ENCODE measurements at places on chromosomes 7 and 10.

- no peak for DNase-seq
These were observed 45.1 kb downstream of the CHN2 start for GRCh38 chr7:29239638-29240037.

DNA sequence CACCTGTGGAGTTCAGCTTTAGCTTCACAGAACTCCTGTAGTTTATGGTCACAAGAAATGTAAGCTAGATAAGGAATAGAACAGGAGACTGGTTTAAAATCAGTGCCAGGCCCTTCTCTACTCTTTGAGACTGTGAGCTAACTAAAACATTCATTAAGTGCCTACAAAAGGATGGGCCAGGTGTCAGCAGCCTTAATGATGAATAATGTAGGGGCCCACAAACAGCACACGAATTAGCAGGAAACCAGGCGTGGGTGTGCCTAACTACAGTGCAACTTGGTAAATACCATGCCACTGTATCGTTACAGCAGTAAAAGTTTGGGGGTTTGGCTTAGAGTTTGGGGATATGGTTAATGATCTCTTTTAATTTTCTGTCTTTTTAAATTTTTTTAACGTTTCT, 6.1 kb upstream of the ABLIM1 start:
- no peak for DNase-seq

DNA sequence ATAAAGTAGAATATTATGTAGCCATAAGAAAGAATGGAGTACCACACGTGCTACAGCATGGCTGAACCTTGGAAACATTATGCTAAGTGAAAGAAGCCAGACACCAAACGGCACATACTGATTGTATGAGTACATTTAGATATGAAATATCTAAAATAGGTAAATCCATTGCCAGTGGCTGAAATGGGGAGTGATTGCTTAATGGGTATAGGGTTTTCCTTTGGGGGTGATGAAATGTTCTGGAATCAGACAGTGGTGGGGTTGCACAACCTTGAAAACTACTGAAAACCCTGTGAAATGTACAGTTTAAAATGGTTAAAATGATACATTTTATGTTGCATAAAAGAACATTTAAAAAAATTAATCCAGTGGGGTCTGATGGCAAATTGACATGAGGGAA, 667.9 kb downstream of the AUTS2 start:
- no peak for DNase-seq

DNA sequence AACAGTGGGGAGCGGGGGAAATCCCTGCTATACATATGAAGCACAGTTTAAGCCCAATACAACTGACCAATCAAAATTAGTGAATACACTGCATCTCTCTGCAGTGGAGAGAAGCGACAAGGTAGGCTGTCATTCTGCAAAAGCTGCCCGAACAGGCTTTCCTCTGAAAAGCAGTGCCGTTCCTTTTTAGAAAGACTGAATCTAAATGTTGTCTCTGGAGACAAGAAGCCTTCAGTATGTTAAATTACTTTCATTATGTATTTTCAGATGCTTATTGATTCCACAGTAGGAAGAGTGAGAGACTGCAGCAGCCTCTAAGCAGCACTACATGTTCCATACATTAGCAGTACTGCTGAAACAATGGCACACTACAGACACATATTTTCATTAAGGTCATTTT, at the start of gene GPR22:
Gene GPR22, plus strand, starts transcription at position 129 of the 400 bp plus-strand sequence. CDS start 4,004 bp downstream, outside the sequence.
- no peak for DNase-seq

GRCh38 chr10:59618666-59619065, 91.0 kb downstream of the SLC16A9 start:
- no peak for DNase-seq

- DNase-seq, result no peak
These were observed 728.3 kb downstream of the SORCS1 start for GRCh38 chr10:106436123-106436715.

- peak; percentile 94 for DNase-seq
These were observed 90.1 kb downstream of the NPSR1 start for GRCh38 chr7:34747867-34748727.

GRCh38 chr10:33321516-33321915, 13.0 kb downstream of the NRP1 start:
- no peak for DNase-seq

DNA sequence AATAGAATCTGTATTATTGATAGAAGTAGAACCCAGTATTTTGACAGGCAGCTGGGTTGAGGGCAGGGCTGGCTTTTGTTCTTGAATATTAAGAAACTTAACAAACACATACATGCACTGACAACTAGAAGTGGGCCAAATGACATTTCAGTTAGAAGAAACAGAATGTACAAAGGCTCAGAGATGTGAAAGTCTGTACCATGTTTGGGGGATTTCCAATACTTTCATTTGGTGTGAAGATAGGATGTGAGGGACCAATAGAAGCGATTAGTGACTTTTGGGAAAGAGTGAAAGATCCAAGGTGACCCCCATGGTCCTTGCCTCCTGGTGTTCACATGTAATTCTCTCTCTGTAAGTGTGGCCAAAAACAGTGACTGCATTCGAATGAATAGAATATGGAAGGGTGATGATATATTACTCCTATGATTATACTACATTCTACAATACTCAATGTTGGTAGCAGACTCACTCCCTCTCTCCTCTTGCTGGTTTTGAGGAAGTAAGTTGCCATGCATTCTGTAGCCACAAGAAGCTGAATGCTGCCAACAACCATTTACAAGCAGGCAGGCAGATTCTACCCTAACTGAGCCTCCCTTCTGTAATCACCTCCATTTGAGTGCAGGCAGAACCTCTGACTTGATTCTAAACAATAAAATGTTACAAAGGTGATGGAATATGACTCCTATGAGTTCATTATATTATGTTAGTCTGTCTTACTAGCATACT, 151.4 kb downstream of the TMEM168 start:
- DNase-seq, result no peak

DNA sequence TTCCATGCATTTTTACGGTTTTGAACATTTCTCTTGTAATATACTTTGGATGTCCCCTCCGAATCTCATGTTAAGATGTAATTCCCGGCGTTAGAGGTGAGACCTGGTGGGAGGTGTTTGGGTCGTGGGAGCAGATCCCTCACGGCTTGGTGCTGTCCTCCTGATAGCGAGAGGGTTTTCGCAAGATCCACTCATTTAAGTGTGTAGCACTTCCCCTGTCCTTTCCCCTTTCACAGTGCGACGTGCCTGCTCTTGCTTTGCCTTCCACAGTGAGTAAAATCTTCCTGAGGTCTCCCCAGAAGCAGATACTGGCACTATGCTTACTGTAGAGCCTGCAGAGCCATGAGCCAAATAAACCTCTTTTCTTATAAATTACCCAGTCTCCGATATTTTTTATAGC, 6.6 kb downstream of the GPR141 start:
- no peak for DNase-seq

- no peak for DNase-seq
These were observed 57.2 kb downstream of the FAM171A1 start for GRCh38 chr10:15313843-15314242.

DNA sequence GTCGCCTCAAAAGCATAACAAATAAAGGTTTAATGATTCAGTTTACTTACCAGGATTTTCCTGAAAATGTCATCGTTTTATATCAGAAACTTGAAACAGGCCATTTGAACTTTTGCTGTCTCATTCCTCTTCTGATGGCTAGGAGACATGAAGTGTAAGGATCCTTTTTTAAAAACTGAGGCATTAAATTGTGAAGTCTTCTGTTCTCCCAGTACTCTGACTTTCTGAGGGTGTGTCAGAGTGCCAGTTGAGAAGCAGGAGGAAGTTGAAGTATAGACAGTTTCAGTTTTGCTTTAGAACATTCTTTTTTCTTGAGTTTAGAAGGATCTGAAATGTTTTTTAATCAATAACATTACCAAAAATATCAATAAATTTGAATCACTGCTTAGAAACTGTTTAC, at the start of gene SAMD9L:
Gene SAMD9L, minus strand, starts transcription at position 242 of the 400 bp plus-strand sequence. CDS start 12,414 bp downstream, outside the sequence.
- DNase-seq, result no peak

GRCh38 chr10:66748217-66748616, 177.6 kb upstream of the LRRTM3 start:
- no peak for DNase-seq

DNA sequence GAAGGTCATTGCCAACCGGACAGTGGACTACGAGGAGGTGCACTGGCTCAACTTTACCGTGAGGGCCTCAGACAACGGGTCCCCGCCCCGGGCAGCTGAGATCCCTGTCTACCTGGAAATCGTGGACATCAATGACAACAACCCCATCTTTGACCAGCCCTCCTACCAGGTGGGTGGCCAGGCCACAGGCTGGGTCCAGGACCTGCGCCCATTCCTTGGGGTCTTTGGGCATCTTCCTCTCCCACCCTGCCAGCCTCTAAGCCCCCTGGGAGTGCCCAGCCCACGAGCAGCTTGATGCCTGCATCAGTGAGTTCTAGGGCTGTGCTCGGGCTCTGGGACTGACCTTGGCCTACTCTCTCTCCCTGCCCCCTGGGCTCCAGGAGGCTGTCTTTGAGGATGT, 25.8 kb upstream of the VSIR start:
- DNase-seq, result no peak

- DNase-seq, result peak; percentile 60
These were observed 400.0 kb downstream of the PHF14 start for GRCh38 chr7:11373546-11374142.

DNA sequence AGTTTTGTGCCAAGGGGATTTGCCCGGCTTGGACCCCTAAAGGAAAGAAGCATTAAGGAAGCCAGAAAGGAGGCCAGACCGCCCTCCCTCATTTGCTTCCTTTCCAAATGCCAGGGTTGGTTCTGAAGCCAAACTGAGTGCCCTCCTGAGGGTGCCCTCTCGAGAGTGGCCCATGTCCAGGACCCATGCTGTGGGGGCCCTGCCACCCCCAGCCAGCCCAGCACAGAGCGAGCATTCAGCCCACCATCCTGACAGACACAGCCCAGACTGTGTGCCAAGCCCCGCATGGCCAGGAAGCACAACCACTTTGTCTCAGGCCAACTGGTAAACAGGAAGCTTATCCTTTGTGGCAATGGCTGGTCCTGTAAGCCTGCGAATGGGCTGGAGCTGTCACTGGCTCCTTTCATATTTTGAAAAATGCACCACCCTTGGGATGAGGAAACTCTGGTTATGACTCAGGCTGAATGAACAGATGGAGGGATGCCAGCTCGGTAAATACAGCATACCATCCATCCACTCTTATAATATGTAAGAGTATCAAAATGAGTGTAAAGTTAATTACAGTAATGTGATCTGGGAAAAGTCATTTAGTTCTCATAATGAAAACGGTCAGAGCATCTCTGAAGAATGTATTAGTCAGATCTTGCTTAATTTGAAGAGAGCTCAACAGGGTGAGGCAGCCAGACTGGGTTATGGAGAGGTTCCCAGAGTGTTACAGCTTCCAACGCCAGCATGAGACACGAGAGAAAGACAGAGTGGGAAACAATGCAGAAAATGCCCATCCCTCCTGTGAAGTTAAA, 65.0 kb downstream of the STK17A start:
- peak; percentile 87 for DNase-seq

- no peak for DNase-seq
These were observed 95.6 kb downstream of the OSBPL3 start for GRCh38 chr7:24884401-24884800.

GRCh38 chr10:121709675-121710073, 111.4 kb upstream of the FGFR2 start:
- no peak for DNase-seq

GRCh38 chr10:52741851-52742250, 30.7 kb downstream of the MBL2 start:
- no peak for DNase-seq

DNA sequence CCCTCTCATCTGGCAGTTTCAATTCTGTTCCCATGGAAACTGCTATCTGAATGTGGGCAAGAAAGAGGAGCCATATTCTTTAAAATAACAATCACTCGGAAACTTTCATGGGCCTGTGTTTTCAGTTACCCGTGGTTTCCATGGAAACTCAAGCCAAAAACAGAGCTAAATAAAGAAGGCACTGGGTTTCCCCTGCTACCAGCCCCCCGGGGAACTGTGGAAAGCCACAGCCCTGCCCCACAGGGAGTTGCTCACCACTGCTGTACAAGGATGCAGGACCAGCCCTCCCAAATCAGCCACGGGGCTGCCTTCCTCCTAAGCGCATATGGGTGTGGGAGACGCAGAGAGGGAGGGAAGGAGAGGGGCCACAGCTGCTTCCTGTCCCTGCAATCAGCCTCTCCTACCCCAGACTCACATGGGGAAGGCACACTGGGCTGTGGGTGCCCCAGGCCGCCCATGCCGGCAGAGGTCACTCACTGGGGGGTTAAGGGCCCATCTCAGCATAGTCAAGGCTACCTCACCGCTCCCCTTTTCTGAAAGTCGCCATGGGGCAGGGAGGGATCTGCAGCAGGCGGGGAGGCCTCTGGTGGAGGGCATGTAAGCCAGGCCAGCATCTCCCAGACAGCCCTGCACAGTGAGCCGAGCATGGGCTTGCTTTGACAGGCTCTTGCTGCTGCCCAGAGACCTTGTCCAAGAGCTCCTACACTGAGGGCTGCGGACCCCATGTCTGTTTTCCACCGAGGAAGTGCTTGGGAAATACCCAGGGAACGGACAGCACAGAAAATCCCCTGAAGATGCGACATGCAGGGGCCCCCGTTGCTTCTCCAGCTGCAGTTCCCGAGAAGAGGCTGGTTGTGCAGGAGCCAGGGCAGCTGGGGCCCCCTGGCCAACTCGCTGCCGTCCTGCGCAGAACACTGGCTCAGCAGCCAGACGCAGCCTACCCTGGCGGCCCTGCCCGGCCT, 157.3 kb upstream of the PPP2R2D start:
- no peak for DNase-seq

- no peak for DNase-seq
These were observed 33.3 kb downstream of the CASP7 start for GRCh38 chr10:113712755-113713639.

DNA sequence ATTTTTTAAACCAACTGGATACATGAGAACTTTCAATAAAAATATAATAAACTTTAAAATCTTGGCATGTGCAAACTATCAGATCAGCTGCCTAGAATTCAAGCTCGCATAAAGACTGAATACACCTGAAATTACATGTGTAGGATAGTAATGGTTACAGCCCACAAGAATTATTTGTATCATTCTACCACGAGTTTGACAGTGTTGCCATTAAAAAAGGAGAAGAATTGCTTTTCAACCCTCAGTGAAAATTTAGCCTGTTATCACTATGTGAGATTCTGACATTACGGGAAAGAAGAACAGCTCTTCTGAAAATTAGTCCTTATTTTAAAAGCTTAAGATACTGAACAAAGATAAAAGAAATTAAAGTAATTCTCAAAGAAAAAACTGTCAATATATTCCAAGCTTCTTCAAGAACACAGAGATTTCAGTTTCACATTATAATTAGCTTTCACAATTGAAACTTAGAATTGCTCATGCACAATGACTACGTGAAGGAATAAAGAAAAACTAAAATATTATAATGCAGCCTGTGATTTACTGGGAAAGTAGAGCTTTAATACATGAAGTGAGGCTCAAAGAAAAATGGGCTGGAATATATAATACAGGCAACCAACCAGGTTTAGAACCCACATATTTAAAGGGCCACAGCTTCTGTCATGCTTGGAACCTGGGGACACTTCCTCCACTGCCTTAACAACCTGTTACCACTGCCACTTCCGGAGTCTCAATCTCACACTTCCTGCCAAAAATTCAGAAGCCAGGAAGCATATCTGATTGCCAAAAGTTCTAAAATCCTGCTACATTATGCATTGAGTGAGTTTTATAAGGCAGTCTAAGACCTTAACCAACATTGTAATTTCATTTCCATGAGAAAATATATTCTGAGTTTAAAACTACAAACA, 23.2 kb downstream of the TPK1 start:
- no peak for DNase-seq

Data from NCI-H1694 treated with DMSO at 0.1 percent for 48 hours (cell line).